Activated CD8-positive, alpha-beta T cell treated with anti-CD3 and anti-CD28 coated beads for 36 hours (primary cell): ENCODE measurements at places on chromosomes 3 and 15. TPM values are rescaled to one million over a fixed set of nuclear protein-coding genes. Genes with fewer than 3 reads are reported as not detected.

KBTBD13 gene
- total RNA-seq, result not detected

CHRM5 gene
- not detected for total RNA-seq

ARF4 gene
- 55.2 TPM for total RNA-seq

DUOXA2 gene
- total RNA-seq, result not detected
